Epithelial cell of umbilical artery (primary cell): ENCODE measurements at places on chromosomes 13 and 19. TPM values are rescaled to one million over a fixed set of nuclear protein-coding genes. Genes with fewer than 3 reads are reported as not detected.

TMPRSS9 gene
- total RNA-seq, result not detected in 2 replicates

FOSB gene
- total RNA-seq, result 0.15 and 0.32 TPM in 2 replicates

CACNA1A gene
- 0.32 TPM in 1 of 2 replicates, not detected in the other for total RNA-seq

ZNF100 gene
- 4.2 and 5.9 TPM in 2 replicates for total RNA-seq

PCDH9 gene
- total RNA-seq, result 2.9 and 6.2 TPM in 2 replicates

ZGLP1 gene
- total RNA-seq, result under 0.01 and 0.15 TPM in 2 replicates

FFAR1 gene
- total RNA-seq, result not detected in 2 replicates

HSD17B14 gene
- 5.8 and 13.2 TPM in 2 replicates for total RNA-seq

KLK3 gene
- not detected in 2 replicates for total RNA-seq

ZNF584 gene
- total RNA-seq, result 10.8 and 15.3 TPM in 2 replicates

IRGQ gene
- 23.1 and 28.3 TPM in 2 replicates for total RNA-seq

MEIOSIN gene
- not detected in 2 replicates for total RNA-seq

CUL4A gene
- 116 and 134 TPM in 2 replicates for total RNA-seq

ATG4D gene
- 12.9 and 14.0 TPM in 2 replicates for total RNA-seq

LILRA1 gene
- total RNA-seq, result not detected in 2 replicates

OR7D2 gene
- total RNA-seq, result not detected in 2 replicates

SPRED3 gene
- total RNA-seq, result 1.4 and 2.6 TPM in 2 replicates

SERPINE3 gene
- not detected in 2 replicates for total RNA-seq

NUP62 gene
- total RNA-seq, result 24.2 and 24.7 TPM in 2 replicates

MEDAG gene
- 29.6 and 90.3 TPM in 2 replicates for total RNA-seq

FDX2 gene
- total RNA-seq, result 11.0 and 15.7 TPM in 2 replicates

COL4A2 gene
- 1,035 and 1,203 TPM in 2 replicates for total RNA-seq

OR7G1 gene
- not detected in 2 replicates for total RNA-seq

ZNF541 gene
- under 0.01 TPM in 1 of 2 replicates, not detected in the other for total RNA-seq

YJEFN3 gene
- under 0.01 and 1.2 TPM in 2 replicates for total RNA-seq

SYDE1 gene
- total RNA-seq, result 11.7 and 13.4 TPM in 2 replicates

GNG7 gene
- 0.32 TPM in 1 of 2 replicates, not detected in the other for total RNA-seq

PSG11 gene
- total RNA-seq, result not detected in 2 replicates

AMER2 gene
- not detected in 2 replicates for total RNA-seq

CYP2A7 gene
- not detected in 2 replicates for total RNA-seq

FAM98C gene
- 7.8 and 11.4 TPM in 2 replicates for total RNA-seq

KCNJ14 gene
- 0.30 and 0.32 TPM in 2 replicates for total RNA-seq

CFAP97D2 gene
- not detected in 2 replicates for total RNA-seq

ZNF723 gene
- total RNA-seq, result not detected in 2 replicates

PRKD2 gene
- 28.9 and 37.7 TPM in 2 replicates for total RNA-seq

CEACAM3 gene
- total RNA-seq, result not detected in 2 replicates

TPP2 gene
- total RNA-seq, result 49.4 and 55.6 TPM in 2 replicates

PINLYP gene
- total RNA-seq, result 0.15 and 0.97 TPM in 2 replicates

FAM83E gene
- 0.65 and 1.1 TPM in 2 replicates for total RNA-seq

FREM2 gene
- not detected in 2 replicates for total RNA-seq

IGFL2 gene
- total RNA-seq, result not detected in 2 replicates

MYPOP gene
- 1.1 and 1.6 TPM in 2 replicates for total RNA-seq
